GM03348 (cell line): ENCODE measurements at places on chromosomes 2 and 18.
A peak's percentile ranks its signal among the peaks of the same experiment; 100 is the strongest.

DNA sequence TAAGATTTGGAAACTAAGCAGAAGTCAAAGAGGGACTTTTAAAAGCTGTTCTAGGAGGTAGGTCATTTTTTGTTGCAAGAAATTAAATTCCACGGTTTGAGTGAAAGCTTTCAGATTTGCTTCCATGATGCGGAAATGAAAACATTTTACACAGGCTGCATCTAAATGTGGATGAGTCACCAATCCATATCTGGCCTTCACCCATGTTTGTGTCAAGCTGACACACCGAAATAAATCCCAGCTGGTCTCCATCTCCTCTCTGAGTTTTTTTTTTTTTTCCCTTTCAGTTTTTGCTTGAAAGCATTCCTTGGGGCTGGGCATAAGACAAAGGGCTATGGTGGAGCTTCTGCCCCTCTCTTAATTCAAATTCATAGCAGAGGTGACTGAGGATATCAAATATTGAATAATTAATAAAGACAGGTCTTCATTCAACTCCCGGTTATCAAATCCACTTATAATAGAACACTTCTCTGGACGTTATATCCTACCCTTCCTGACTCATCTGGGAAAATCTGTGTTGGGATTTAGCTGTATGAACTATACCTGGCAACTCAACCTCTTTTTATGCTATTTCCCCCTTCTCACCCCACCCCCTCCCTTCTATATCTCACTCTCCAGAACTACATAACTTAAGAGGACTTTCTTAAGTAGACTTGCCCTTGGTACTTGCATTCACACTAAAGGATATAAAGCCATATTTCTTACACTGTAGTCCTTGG is 558.3 kb upstream of the GCFC2 start:
- no peak for DNase-seq

GRCh38 chr2:209451209-209451834 is 27.5 kb downstream of the MAP2 start:
- DNase-seq = no peak

DNA sequence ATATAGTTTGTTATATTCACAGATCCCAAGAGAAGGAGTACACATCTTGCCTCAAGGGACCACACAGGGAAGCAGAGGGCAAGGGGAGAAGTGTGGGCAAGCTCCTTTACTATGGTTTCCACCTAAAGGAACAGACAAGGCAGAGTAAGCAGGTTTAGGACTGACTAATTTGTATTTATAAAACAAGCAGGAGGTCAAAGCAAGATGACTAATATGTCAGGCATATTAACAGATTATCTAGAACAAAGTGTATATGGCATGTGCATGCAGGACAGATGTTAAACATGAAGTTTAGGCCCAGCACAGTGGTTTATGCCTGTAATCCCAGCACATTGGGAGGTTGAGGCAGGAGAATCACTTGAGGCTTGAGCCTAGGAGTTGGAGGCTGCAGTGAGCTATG is 3.7 kb upstream of the LRP2 start:
- DNase-seq = no peak

DNA sequence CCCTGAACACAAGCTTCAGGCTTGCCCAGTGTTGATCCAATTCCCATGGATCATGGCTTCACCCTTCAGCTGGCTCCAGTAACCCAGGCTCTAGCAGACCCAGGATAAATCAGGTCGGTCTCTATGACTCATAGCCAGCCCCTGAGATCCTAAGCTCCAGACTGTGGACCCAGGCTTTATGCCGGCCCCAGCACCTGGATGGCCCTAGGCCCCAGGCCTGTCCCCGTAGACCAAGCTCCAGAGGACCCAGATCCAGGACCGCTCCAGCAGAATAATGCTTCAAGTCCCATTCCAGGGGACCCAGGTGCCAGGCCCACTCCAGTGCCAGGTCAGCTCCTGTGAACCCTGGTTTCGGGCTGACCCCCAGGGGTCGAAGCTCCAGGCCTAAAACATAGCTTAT is 1589.9 kb upstream of the DDX18 start:
- DNase-seq = no peak

- DNase-seq = no peak
Measured at GRCh38 chr2:29449499-29449898, 334.3 kb downstream of the CLIP4 start.

DNA sequence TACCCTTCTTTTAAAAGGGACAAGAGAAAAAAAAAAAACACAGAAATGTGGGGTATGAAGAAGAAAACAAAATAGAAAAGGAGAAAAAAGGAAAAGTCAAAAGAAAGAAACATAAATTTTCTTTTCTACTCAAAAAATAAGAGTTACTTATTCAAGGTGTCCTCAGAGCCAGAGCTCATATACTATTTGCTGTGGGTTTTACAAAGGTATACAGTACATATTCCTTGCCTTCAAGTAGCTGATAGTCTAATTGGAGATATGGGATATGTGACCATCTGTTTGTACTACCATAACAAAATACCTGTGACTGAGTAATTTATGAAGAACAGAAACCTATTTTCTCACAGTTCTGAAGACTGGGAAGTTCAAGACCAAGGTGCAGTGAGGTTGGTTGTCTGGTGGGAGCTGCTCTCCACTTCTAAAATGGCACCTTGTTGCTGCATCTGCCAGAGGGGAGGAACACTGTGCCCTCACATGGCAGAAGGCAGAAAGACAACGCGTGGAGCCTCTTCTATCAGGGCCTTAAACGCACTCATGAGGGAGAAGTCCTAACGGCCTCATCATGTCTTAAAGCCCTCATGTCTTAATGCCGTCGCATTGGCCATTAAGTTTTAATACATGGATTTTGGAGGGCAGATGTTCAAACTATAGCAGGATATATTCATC is 33.9 kb downstream of the NBAS start:
- no peak for DNase-seq

DNA sequence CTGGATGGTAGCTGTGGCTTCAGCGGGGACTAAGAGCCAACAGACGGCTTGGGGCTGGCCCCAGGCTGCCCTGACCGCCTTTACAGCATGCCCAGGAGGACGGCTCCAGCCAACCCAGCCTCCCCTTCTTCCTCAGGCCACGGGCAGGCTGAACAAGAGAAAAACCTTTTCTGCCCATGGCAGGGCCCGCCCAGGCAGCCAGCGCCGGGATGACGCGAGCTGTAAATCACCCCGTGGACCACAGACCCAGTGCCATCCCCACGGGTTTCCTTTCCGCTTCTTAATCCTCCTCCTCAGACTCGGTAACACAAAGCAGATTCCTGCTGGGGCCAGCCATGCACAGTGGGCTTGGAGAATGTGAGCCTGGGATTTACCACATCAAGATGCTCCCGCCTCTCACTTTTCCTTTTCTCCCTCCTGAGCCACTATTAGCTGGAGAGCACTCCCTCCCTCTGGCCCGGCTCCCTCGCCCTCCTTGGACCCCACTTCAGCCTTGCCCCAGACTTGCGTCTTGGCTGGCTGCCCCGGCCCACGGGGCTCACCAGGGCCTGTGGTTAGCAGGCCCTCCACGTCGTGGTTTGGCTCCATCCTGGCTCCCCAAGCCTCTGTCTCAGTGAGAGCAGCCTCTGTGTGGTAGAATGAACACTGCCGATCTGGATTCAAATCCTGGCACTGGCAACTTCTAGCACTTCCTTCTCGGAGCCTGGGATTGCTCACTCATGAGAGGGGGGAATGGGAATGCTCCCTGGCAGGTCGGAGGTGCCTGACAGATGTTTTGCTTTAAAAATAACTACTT is 31.4 kb downstream of the ATOH8 start:
- peak; percentile 93 for DNase-seq
